ENCODE measurements at places on chromosomes 11 and 22.

DNA sequence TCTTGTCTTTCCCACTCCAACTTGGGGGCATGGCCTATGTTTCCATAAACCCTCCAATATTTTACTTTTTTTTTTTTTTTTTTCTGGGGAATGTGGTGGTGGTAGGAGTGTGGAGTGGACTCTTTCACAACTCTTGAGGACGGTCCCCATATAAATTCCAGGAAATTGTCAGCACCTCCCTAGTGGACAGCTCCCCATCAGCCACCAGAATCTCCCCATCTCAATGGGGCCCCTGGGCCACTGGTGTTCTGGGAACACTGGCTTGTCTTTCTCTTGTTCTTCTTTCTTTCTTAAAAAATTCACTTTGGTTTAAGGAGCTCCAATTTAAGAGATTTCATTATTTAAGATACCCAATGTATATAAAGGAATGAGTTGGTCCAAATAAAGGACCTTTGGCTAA, 74.1 kb downstream of the ADM start:
- peak; percentile 39 for DNase-seq

DNA sequence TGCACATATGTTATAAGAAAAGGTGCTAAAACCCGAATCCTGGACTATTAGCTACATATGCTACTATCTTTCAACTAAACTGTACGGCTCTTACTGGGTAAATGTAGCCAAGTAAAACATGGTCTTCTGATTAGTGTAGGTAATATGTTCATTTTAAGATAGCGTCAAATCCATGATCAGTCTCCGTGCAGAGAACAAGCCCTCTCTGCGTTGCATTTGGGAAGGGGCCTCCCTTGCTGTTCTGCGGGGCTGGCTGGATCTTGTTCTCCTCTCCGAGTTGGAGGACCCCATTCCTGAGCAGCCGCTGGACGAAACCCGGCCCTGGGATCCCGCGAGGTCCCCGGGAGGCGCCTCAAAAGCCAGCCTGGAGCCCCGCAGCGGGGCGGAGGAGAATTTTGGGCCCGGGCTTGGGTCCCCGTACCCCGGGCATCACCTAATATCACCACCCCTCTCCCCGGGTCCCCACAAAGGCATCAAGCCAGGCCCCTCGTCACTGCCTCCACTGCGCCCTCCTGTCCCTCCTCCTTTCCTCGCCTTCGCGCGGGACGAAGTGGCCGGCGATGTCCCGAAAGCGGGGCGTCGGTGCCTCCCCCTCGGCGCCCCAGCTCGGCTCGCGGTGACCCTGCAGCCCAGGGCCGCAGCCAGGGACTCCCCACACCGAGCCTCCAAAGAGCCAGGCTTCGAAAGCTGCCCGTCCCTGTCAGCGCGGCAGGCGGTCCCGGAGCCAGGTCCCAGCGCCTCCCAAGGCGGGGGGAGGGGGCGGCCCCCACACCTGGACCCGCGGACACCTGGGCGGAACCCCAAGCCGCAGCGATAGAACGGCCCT, 54.5 kb upstream of the FBXO3 start:
- no peak for DNase-seq

DNA sequence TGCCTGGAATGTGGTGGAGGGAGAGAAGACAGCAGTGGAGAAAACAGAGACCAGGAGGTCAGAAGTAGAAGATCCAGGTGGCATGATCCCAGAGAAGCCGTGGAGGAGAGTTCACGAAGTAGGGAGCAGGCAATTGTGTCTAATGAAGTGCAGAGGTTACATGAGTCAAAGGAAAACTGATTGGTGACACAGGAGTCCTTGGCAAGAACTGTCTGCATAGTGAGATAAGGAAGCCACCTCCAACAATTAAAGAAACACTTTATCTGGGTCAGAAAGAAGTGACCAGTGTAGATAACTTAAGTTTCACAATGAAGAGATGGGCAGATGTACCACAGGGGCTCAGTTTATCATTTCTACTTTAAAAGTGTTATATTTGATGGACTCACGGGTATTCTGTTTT, 57.0 kb upstream of the PTH start:
- DNase-seq = no peak

DNA sequence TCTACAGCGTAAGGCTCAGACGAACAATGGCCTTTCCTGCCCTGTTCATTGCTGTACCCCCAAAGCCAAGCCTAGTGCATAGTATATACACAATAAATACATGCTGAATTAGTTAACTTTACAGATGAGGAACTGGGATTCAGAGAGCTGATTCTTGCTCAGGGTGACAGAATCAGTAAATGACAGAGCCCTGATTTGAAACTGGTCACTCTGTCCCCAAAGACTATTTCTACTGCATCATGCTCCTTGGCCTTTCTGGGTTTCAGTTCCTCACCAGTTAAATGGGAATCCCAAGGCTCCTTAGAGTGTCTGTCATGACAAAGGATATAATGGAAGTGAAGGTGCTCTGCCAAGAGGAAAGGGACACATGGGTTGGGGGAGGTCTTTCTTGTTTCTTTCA, 50.5 kb upstream of the TSKU start:
- peak; percentile 76 for DNase-seq

GRCh38 chr11:62961017-62961570, 23.7 kb downstream of the SLC22A6 start:
- DNase-seq = no peak

GRCh38 chr11:11977206-11977938, 31.1 kb downstream of the DKK3 start:
- DNase-seq = no peak

DNA sequence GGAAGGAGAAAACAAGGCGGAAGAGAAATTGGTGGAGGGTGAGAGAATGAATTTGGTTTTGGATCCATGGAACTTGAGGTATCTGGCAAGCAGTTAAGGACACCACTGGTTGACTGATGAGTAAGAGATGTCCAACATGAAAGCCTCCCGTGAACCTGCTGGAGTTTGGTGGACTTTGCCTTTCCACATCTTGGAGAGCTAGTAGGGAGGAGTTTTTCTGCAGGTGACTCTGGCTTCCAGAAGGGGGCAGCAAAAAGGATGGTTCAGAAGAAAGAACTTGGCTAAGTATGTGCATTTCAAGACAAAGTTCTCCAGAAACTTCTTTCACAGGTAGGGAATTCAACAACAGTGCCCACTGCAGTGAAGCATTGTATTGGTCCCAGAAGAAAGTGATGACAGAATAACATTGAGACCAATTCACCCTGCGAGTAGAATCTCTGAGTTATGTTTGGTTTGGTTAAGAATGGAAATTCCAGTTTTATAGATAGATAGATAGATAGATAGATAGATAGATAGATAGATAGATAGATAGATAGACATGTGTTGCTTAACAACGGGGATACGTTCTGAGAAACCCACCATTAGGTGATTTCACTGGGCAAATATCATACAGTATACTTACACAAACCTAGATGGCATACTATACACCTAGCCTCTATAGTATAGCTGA, 28.5 kb downstream of the DCDC1 start:
- DNase-seq = peak; percentile 24

GRCh38 chr22:38871360-38872171, 450 bp downstream of the CBX6 start:
- DNase-seq = peak; percentile 18

GRCh38 chr11:102458548-102458947, 6.0 kb upstream of the TMEM123 start:
- no peak for DNase-seq

GRCh38 chr11:9028581-9028980, 24.8 kb upstream of the NRIP3 start:
- DNase-seq = no peak

GRCh38 chr11:14499560-14500180, at the start of gene COPB1:
Gene COPB1, minus strand, starts transcription at chr11:14499811. Its CDS starts 883 bp downstream, at chr11:14498928.
- peak; percentile 92 for DNase-seq

DNA sequence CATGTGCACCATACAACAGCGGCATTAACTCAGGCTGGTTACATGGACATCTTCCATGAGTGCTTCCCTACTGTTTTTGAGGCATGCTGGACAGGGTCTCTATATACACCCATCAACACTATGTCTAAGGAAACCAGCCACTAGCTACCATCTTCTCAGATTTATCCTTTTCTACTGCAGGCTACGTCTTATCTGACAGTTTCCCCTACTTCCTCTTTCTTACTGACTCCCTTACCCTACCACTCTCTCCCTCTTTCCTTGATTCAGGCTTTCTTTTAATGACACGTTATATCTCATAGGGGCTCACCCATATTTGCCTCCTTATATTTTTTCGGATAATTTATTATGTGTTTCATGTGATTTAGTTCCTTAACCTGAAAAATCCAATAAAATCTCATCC, 41.8 kb downstream of the DDI1 start:
- no peak for DNase-seq

DNA sequence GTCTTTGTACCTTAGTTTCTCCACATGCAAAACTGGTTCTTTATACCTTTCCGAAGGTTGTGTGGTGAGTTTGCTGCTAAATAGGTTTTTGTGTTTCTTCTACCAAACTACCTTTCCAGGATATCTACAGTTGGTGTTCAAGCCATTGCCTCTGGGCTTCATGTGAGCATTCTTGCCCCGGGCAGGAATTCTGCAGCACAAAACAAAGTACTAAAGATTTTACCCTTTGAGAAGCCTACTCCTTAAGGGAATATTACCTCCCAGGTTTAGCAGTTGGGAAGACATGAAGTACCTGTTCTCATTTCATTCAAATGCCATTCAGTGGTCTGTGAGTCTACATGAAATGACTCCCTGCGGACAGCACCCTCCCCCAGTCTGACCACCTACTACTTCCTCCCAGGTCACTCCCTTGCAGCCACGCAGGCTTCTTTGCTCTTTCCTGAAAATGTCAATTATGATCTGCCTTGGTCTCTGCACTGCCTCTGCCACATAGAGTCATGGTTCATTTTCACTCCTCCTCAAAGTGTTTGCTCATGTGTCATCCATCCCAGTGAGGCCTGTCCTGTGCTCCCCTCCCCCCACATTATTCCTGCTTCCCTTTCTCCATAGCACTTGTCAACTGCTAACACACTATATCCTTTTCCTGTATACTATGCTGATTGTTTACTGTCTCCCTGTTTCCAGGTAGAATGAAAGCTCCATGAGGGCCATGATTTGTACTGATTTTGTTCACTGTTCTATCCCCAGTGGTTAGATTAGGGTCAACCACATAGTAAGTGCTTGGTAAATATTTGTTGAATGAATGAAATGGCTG, 36.9 kb downstream of the PACS1 start:
- peak; percentile 75 for DNase-seq

DNA sequence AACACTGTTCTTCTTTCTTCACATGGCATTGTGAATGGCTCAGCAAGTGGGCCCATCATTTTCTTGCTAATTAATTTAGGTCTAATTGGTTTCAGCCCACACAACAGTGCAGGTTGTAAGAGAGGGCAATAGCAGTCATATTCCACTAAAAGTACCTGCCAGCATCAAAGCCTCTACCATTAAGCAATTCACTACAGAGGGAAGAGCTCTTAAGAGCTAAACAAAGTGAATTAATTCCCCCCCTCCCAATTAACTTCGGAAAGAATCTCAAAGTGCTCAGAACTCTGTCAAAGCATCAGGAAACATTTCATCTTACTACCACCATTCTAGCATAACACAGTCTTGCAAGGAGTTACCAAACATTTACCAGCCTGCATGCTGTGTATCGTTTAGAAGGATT, 133.9 kb upstream of the UBASH3B start:
- no peak for DNase-seq

GRCh38 chr22:49765951-49766350, 61.7 kb downstream of the BRD1 start:
- no peak for DNase-seq

DNA sequence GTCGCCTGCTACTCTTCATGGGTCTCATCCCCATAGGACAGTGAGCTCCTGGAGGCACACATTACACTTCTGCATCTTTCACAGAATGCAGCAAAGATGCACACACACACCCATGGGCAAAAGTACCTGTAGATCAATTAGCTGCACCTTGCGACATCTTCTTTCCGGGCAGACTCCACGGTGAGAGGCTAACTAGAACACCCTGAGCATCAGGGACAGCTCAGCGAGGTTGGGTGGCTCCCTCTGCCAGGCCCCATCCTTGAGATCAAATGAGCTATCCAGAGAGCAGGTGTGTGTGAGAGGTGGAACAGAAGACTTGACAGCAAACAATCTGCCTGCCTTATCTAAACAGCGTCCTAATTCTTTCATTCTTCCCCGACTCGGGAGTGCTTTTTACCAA, 96.1 kb upstream of the BID start:
- DNase-seq = no peak

GRCh38 chr11:102510439-102511135, 20.0 kb downstream of the MMP7 start:
- DNase-seq = no peak

- DNase-seq = no peak
Observed at GRCh38 chr11:19429108-19429760, 188.5 kb upstream of the E2F8 start.

- DNase-seq = no peak
Observed at GRCh38 chr11:132595711-132596134, 936.6 kb downstream of the OPCML start.

- no peak for DNase-seq
Observed at GRCh38 chr11:1391165-1392075, 1.7 kb downstream of the BRSK2 start.

DNA sequence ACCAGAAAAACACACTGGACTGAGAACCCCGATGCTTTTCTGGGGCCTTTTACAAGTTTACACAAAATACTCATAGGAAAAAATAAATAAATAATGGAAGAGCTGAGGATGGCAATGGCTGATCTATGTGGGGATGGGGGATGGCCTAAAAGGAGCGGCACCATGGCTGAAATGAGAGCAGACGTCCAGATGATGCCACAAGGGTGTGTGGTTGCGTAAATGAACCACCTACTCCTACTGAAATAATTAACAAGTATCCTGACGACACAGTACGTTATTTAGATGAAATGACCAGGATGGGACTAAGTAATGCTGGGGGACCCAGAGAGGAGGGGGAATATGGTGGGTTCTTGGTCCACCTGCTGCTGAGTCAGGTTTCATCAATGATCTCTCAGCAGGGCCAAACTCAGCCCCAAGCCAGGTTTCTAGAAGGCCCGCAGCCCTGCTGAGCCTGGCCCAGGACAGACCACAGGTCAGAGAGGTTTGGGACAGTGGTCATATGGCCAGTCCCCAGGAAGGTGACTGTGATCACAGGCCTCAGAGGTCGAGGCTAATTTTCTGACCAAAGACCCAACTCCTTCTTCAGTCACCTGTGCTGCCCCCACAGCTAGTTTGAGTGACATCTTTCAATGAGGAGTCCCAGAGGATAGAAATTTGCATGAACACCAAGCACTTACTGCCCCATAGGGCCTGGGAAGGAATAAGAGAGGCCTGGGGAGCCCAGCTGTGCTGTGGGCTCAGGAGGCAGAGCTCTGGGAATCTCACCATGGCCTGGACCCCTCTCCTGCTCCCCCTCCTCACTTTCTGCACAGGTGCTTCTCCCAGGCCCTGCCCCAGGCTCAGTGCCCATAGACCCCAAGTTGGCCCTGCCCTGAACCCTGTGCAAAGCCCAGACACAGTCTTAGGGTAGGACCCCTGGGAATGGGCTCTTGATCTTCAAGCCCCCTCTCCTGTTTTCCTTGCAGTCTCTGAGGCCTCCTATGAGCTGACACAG, 76.3 kb upstream of the IGLL5 start:
- DNase-seq = peak; percentile 15

- no peak for DNase-seq
Observed at GRCh38 chr11:78783301-78783700, 208.6 kb upstream of the NARS2 start.

Measured in inflammatory macrophage (primary cell).